ENCODE measurements at places on chromosomes 7 and 10. TPM values are rescaled to one million over a fixed set of nuclear protein-coding genes. Genes with fewer than 3 reads are reported as not detected.

DNA sequence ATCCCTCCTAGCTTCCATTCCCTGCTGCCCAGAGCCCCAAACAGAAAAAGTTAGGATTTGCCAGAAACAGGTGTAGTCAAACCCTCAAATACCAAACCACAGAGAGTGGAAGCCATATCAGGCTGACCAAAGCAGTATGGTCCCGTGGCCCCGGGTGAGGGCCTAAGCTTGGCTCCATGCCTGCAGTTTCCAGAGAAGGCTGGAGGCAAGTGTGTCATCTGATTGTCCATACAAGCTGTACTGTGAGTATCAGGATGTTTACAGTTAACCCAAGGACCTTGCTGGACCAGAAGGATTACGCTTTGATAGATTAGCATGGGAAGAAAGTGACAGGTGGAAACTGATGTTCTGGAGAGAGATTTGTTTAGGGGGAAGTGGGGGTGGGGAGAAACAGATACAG lies 96.3 kb downstream of the PRKAG2 start:
- DNase-seq: no peak
- H3K27me3 ChIP-seq: no peaks in the 10 kb centered on the region
- H3K36me3 ChIP-seq: no peaks in the 10 kb centered on the region
- peaks cover 7% of the 10 kb centered on the region for H3K4me1 ChIP-seq
- H3K27ac ChIP-seq: no peak overlapping the region

The ASB15 gene
- total RNA-seq: not detected

DNA sequence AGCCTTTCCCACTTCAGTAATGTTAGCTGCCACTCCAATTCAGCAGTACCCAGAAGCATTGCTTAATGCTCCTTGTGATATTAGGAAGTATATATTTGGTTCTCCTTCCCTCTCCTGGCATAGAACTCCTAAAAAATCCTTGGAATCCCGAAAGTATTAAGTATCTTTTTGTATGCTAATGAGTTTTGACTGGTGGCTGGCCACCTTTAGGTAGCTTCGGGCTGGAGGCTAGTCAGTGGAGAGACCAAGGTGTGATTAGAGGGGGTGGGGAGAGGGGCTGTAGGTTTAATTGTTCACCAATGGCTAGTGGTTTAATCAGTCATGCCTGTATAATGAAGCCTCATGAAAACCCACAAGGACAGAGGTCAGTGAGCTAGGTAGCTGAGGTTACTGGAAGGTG lies 12.2 kb downstream of the COMTD1 start:
- H3K27ac ChIP-seq: peak overlapping the region; percentile 73
- no peak for DNase-seq
- H3K4me3 ChIP-seq: no peak overlapping the region

DNA sequence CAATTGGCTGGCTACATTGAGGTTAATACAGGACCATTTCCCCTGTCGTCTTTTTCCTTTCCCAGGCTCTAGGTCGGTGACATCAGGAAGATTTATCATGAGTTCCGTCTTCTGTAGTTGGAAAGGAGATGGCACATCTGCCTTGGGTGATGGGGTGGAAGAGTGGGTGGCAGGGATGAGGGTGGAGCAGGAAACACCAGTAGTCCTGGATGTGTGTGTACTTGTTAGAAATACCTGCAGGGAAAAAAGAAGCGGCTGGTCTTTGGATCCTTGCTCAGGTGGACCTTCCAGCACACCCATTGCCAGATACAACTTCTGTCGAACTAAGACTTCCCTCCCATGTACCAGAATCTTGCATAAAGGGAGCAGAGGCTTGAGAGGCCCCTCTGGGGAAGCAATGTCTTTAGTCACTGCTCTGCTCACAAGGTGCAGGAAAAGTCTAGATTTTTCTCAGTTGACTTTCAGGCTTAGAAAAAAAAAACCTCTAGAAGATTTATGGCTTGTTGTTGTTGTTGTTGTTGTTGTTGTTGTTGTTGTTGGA lies 516.8 kb upstream of the GALNT17 start:
- no peak for DNase-seq
- peaks cover 4% of the 10 kb centered on the region for H3K4me1 ChIP-seq
- H3K4me3 ChIP-seq: no peak overlapping the region
- H3K27me3 ChIP-seq: no peaks in the 10 kb centered on the region
- H3K36me3 ChIP-seq: no peaks in the 10 kb centered on the region
- H3K27ac ChIP-seq: no peak overlapping the region

- no peak for DNase-seq
- H3K27ac ChIP-seq: no peak overlapping the region
- H3K36me3 ChIP-seq: no peaks in the 10 kb centered on the region
- no peak overlapping the region for H3K4me3 ChIP-seq
- no peaks in the 10 kb centered on the region for H3K27me3 ChIP-seq
- no peaks in the 10 kb centered on the region for H3K4me1 ChIP-seq
These were observed 4.8 kb upstream of the VCL start for GRCh38 chr10:73992899-73993788.

DNA sequence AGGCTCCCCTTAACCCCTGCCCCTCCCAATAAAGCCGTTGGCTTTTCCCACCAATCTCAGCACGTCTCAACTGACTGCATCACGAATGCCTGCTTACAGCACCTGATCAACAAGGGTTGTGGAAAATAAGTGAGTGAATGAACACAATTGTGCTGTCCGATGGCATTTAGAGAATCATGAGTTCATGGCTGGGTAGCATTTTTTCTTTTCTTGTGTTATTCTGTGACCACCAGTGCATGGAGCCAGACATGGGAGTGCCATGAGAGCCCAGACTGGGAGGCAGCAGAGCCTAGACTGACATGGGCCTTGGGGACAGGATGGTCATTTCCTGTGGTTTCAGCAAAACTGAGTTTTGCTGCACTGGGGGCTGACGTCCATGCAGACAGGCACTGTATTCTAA lies 254.1 kb upstream of the IGFBP3 start:
- DNase-seq: no peak
- H3K36me3 ChIP-seq: no peaks in the 10 kb centered on the region
- no peaks in the 10 kb centered on the region for H3K4me1 ChIP-seq
- H3K27me3 ChIP-seq: no peaks in the 10 kb centered on the region

- H3K27ac ChIP-seq: peak overlapping the region; percentile 94
- H3K4me3 ChIP-seq: peak overlapping the region; percentile 34
- H3K36me3 ChIP-seq: no peaks in the 10 kb centered on the region
- H3K4me1 ChIP-seq: peaks cover 60% of the 10 kb centered on the region
- H3K27me3 ChIP-seq: peaks cover 25% of the 10 kb centered on the region
These were observed 94.7 kb upstream of the ZMIZ1 start for GRCh38 chr10:78973901-78974616.

DNA sequence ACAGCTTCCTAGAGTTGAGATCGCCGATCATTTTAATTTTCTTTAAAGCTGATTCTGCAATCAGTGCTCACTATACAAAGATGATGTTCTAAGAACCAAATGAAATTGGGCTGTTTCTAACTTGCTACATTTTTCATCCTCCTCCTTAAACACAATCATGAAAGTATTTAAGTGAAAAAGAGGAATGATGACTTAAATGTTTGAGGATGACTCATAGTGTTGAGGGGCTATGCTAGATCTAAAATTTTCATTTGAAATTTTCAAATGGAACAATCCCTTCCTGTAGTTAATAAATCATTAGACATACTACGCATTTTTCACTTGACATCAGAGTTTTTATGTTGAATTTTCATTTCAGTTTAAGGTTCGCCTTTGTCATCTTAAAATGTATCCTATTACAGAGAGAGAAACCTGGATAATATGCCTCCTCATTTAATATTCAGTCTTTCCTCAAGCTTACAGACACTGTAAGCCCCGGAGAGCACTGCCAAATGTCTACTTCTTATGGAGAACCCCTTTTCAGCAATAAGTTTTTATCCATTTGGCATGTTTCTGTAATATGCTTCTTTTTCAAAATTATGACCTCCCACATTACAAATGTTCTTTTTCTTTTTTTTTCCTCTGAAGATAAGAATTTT lies 499.6 kb downstream of the MAGI2 start:
- H3K27ac ChIP-seq: no peak overlapping the region
- H3K36me3 ChIP-seq: no peaks in the 10 kb centered on the region
- H3K4me1 ChIP-seq: no peaks in the 10 kb centered on the region

The POMZP3 gene
- 20.9 TPM for total RNA-seq

The SH3PXD2A gene
- 44.8 TPM for total RNA-seq

The ACTL6B gene
- total RNA-seq: not detected

GRCh38 chr10:10792681-10793080 lies 225.0 kb upstream of the CELF2 start:
- H3K4me3 ChIP-seq: peak overlapping the region; percentile 8
- DNase-seq: no peak
- H3K27me3 ChIP-seq: no peaks in the 10 kb centered on the region
- peak overlapping the region; percentile 45 for H3K27ac ChIP-seq
- H3K36me3 ChIP-seq: no peaks in the 10 kb centered on the region

The CFAP69 gene
- total RNA-seq: 4.5 TPM

The LEP gene
- 0.16 TPM for total RNA-seq

DNA sequence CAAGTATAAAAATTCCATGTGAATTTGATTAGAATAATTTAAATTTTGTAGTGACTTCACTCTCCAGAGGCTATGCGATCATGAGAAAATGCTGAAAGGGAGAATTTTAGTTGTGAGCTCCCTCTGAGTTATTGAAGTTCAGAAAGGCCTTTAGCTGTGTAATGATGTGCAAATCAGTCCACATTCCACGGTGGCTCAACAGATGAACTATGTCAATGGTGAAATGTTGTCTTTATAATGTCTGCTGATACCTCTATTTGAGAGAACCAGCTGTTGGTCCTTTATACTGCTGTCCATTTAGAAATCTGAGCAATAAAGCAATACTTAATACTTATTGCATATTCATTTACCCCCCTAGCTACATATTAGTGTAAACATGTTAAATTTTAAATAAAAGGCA lies 7.1 kb upstream of the ITGB8 start:
- no peak for DNase-seq
- no peak overlapping the region for H3K4me3 ChIP-seq
- no peaks in the 10 kb centered on the region for H3K27me3 ChIP-seq
- H3K36me3 ChIP-seq: no peaks in the 10 kb centered on the region
- no peaks in the 10 kb centered on the region for H3K4me1 ChIP-seq
- H3K27ac ChIP-seq: no peak overlapping the region

The TLX1 gene
- total RNA-seq: not detected

The KIF20B gene
- 10.0 TPM for total RNA-seq

- no peak overlapping the region for H3K4me3 ChIP-seq
- no peaks in the 10 kb centered on the region for H3K4me1 ChIP-seq
- no peaks in the 10 kb centered on the region for H3K27me3 ChIP-seq
- no peak for DNase-seq
These were observed 33.7 kb upstream of the PLXDC2 start for GRCh38 chr10:19782430-19783089.

DNA sequence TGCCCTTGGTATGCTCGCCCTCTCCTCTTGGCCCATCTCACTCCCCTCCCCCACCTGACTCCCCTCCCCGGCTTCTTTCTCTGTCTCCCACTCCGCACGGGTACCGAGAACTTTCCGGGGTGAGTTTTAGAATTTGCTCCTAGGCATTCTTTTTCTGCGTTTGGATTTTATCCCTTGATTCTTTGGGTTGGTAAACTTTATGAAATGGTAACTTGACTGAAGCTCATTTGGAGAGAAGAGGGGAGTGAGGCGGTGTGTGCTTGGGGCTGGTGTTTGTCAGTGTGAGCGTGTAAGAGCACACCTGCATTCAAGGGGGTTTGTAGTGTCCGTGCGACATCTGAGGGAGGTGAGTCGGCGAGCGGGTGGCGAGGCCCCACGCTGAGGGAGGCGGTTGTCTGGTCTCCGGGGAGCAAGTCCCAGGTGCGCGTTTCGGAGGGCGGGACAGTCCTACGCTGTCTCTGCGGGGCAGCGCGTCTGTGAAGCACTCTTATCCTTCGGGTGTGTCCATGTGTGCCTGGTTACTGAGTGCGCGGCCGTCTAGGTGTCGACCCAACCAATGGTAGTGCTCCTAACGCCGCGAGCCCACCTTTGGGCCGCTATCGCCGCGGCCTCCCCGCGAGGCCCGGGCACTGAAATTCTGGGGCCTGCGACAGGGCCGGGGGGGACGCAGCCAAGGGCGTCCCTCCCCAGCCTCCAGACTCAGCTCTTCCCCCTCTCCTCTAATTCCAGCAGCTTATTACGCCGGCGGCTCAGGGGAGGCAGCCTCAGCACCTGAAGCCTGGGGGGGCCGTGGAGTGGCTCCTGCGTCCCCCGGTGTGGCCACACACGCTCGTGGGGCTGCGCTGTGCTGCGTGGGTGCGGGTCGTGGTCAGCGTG lies 2.6 kb upstream of the ZNF503 start:
- no peaks in the 10 kb centered on the region for H3K36me3 ChIP-seq
- DNase-seq: peak; percentile 69
- H3K27ac ChIP-seq: peak overlapping the region; percentile 95
- peaks cover 98% of the 10 kb centered on the region for H3K27me3 ChIP-seq
- H3K4me1 ChIP-seq: no peaks in the 10 kb centered on the region

DNA sequence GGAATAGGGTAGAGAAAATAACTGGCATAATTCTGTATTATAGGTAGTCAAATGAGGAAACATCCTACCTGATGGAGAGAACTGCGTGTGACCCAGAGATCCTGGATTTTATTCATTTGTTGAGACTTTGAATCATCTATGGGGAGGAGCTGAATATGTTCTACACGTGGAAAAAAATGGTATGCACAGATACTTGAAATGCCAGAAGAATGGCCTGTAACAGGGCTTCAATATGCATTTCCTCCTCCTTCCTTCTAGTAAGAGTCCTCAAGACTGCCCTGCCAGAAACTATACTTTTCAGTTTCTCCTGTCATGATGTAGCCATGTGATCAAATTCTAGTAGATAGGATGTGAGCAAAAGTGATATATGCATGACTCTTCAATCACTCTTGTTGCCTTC lies 301.6 kb upstream of the HGF start:
- no peak overlapping the region for H3K4me3 ChIP-seq
- H3K36me3 ChIP-seq: no peaks in the 10 kb centered on the region
- H3K27me3 ChIP-seq: no peaks in the 10 kb centered on the region
- no peak overlapping the region for H3K27ac ChIP-seq
- H3K4me1 ChIP-seq: no peaks in the 10 kb centered on the region
- DNase-seq: no peak

DNA sequence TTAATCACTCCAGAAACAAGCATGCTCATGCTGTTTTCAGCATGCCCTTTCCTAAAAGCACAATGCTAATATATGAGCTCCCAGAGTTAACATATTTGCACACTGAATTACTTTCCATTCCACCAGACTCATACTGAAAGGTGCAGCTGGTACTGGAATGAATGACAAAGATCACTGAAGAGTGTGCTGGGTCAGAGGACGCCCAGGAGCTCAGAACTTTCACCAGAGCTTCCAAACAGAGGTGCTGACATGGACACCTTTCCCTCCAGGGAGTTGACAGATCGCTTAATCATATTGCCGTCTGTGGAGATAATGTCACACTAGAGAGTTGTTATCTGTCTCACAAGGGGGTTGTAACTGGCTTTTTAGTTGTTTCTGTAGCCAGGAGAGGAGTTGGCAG lies 292.9 kb downstream of the LHFPL3 start:
- H3K27ac ChIP-seq: no peak overlapping the region
- no peak overlapping the region for H3K4me3 ChIP-seq
- no peaks in the 10 kb centered on the region for H3K4me1 ChIP-seq

DNA sequence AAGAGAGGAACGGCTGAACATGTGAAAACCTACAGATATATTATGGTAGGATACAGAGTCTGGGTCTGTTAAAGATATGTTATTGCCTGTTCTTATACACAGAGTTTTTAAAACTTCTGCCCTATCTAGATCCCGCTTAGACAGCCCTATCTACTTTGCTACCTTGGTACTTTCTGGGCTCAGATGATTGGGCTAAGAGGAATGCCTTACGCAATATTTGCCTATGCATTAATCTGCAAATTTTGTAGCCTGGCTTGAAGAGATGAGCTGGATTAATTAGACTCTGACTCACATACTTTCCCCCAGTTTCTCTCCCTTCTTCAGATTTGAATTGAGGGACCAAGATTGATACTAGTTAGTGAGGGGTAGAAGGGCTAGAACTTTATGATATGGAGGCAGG lies 33.6 kb upstream of the A1CF start:
- H3K27me3 ChIP-seq: no peaks in the 10 kb centered on the region
- H3K36me3 ChIP-seq: no peaks in the 10 kb centered on the region
- H3K27ac ChIP-seq: no peak overlapping the region
- no peak for DNase-seq
- no peak overlapping the region for H3K4me3 ChIP-seq
- H3K4me1 ChIP-seq: no peaks in the 10 kb centered on the region

Measured in left lung (tissue), 14 donors.